ENCODE measurements at places on chromosomes 6 and 20. TPM values are rescaled to one million over a fixed set of nuclear protein-coding genes. Genes with fewer than 3 reads are reported as not detected.

Gene GLP1R
- 12.7 TPM for polyA plus RNA-seq

DNA sequence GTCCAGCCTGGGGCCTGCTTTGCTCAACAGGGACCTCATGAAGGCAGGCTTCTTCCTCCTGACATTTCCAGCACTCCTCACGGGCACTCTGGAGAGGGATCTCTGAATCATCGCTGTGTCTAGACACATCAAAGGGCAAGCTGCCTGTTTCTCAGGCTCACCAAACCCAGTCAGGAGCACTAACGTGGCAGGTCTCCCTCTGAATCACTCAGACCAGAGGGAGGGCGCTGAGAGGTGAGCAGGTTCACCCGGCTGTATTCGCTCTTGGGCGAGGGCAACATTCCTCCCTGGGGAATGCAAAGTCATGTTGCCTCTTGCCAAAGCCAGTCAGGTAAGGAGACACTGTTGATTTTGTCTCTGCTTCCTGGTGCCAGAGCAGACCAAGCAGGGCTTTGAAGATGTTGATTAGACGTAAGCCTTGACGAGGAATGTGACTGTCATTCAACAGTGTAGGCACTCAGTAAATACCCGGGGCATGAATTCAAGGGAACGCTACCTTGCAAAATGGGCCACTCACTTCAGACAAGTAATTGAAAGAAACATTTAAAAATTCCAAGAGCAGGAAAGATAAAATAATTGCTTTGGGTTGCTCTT is 50.1 kb downstream of the CYP24A1 start:
- DNase-seq = no peak

- DNase-seq = no peak
Measured at GRCh38 chr6:8828376-8828775, 393.0 kb upstream of the SLC35B3 start.

DNA sequence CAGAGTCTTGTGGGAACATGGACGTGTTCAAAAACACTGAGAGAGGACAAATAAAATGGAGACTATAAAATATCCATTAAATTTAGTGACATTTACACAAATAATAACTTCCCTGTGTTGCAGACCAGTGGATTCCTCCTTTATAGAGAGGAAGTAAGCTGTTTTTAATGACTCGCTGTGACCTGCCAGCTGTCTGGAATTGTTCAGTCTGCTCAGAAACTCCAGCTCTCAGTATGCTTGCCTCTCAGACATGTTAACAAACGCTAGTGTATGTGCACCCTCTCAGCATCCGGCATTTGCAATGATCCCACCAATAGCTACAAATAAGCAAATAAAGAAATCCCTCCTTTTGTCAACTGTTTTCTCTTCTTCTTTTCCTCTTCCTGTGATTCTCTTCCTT is 158.0 kb upstream of the TCF21 start:
- no peak for DNase-seq

GRCh38 chr6:103277936-103278335 is 1581.8 kb downstream of the HACE1 start:
- DNase-seq = no peak

Gene DLK2
- 1.9 TPM for polyA plus RNA-seq

DNA sequence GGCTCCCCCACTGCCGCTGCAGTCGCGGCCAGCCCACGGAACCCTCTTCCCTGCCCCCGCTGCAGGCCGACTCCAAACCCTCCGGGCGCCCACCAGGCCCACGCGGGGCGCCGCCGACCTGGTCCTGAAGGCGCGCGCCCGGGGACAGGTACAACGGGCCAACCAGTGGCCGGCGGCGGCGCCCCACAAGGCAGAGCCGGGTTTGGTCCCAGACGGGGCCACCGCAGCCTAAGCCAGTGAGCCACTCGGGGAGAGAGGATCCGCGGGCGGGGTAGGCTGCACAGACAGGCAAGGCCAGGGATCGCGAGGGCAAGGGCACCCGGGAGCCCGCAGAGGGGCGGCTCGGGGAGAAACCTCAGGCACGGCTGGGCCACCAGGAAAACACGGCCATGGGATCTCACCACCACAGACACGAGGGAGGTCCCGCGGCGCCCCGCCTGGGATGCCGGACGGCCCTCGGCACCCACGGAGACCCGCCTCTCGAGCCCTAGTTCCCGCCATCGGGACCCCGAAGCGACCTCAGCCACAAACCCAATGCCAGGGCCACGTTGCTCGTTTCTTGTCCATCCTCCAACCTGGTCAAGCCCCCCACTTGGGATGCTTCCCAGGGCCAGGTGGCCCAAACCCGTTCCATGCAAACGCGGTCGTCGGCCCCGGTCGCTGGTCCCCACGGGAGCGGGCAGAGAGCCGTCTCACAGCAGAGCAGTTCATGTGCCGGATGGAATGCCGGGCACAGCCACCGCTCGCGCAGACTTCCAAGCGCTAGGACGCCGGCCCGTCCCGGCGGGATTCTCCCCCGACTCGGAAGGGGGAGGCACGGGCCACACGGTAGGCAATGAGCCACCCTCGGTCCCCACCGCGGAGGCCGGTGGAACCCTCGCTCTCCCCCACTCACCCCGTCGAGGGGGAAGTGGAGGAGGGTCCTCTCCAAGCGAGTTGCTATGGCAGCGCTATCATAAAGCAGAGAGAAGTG is 1956.6 kb upstream of the DEFB115 start:
- no peak for DNase-seq

- DNase-seq = no peak
Measured at GRCh38 chr6:166318649-166319600, 10.7 kb upstream of the PRR18 start.

GRCh38 chr6:14585689-14586088 is 468.1 kb downstream of the CD83 start:
- no peak for DNase-seq

Gene CEP250
- polyA plus RNA-seq = 49.7 TPM

- DNase-seq = no peak
Measured at GRCh38 chr6:134026597-134026996, 25.8 kb downstream of the SLC2A12 start.

DNA sequence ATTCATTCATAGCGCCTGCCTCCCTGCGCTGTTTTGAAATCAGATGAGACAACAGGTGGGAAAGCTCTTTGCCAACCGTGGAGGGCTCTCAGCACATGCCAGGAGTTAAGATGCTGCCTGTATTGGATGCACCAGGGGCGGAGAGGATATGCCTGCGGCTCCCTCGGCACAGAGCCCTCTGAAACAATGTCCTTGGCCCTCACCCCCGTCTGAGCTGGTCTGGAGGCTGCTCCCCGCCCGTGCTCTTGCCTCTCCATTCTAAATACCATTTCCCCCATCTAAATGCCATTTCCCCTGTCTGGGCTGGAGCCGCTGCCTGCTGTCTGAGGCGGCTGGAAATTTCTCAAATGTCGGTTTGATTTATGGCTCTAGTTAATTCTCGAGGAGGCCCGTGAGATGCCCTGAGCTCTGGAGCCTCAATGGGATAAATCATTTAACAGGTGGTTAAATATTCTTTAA is 50.8 kb upstream of the MLN start:
- peak; percentile 69 for DNase-seq

GRCh38 chr6:72760114-72760793 is 138.4 kb downstream of the KCNQ5 start:
- DNase-seq = peak; percentile 23

DNA sequence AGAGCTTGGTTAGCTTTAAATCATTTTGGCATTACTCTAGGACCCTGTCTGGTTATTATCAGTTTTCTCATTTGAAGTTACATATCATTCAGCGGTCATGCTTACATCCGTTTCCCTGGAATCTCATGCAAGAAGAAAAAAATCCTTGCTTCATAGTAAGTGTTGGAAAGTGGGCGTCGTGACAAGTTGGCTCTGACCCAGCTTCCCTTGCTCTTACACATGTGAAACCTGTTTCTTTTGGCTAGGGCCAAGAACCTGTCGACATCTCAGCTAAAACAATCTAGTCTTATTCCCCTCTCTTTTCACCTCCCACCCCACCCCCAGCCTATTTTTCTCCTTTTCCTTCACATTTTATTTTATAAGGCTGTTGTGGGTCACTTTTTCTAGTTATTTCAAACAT is 45.5 kb downstream of the ANKS1A start:
- peak; percentile 62 for DNase-seq

GRCh38 chr6:108625581-108625980 is 64.9 kb downstream of the FOXO3 start:
- DNase-seq = no peak

DNA sequence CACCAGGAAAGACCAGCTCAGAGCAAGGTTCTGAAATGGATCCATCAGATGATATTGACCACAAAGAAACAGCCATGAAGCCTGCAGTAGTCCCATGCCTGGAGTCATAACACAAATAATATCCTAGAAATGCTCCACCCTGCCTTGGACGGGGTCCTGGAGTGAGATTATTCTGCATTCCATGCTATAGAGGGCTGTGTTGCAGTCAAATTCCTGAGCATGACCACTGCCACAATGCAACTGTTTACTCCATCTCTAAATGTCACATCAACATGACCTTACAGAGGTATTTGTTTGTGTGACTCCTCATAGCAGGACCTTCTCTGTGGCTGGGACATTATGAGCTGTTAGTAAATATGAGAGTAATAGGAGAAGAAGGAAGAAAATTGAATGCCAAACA is 257.5 kb upstream of the TCF21 start:
- no peak for DNase-seq

DNA sequence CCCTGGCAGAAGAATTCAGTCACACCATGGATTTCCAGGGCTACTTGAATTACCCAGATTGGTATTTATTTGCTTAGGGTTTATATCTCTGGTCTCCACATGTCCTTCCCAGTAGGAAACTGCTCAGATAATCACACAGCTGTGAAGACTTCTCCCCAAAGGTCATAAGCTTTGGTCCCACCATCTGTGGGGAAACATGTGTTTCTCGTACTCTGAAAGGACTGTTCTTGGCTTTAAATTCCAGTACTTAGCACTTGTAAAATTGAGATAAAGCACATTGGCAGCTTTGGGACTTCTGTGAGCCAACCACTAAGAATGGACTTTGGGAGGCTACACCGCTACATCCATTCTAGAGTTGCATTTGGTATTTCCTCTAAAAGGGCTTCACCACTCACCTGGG is 205.3 kb upstream of the FOXA2 start:
- no peak for DNase-seq

DNA sequence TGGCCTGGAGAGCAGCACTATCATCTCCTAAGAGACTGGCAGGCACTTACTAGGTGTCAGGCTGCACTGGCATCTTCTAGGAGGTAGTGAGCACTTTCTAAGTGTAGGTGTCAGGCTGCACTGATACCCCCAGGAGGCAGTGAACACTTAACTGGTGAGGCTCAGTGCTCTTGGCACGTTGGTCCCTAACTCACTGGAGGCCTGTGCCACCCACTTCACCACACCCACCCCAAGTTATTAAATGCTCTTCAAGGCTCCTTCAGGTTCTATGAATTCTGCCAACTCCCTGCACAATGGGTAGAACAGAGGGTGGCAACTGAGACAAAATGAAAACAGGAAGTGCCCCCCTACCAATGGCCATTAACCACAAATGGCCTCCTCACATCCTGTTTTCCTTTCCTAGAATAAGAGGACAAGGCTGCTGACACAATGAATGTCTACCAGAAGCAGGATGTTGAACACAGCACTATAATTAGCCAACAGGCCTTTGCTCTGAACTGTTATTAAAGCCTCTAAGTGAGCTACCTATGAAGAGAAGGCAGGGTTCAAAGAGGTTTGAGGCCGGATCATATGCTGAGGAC is 29.4 kb downstream of the NCOA5 start:
- DNase-seq = no peak
